ENCODE measurements at places on chromosomes 5 and 9.

GRCh38 chr9:36039121-36039520, 2.4 kb downstream of the RECK start:
- DNase-seq: no peak

GRCh38 chr5:109863752-109864151, 174.0 kb downstream of the MAN2A1 start:
- no peak for DNase-seq

DNA sequence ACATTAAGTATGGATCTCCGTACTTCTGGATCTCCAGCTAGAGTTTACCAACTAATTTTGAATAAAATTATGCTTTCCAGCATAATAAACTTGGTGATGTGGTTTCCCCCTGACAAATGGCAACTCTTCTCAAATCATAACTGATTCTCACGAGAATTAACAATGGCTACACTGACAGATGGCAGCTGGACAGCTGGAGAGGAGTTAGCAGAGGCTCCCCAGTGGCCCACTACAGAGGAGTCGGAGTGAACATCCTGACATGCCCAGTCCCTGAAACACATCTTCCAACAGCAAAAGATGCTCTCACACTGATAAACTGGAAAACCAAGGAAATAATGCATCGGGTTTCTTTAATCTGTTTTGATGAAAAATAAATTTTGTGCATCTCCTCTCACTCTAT, 239.6 kb downstream of the MAN2A1 start:
- DNase-seq: no peak

DNA sequence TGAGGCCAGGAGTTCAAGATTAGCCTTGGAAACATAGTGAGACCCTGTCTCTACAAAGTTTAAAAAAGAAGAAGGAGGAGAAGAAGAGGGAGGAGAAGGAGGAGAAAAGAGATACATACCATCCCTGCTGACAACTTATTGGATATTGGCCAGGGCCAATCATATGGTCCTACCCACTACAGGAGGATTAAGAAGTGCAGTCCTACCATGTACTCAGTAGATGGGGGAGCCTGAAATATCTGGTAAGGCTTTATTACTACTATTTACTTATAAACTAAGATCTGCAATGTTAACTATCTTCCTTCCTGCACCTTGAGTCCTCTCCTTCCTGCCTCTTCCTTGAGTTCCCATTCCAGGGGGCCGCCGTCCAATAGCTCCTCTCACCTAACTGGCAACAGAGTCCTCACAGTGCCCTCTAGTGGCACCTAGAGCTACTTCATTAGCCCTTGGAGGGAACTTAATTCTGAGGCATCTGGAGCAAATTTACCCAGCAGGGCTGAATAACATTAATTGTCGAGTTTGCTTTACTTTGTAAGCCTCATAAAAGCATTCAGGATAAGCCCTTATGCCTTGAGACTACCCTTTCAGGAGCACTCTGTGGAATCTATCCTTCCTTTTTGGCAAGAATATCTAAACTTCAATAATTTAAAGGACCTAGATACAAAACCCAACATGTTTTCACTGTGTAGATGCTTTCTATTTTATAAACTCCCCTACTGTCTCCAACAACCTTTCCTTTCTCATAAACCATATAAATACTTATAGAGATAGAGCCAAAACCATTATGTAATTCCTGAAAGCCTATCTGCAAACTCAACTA, 39.1 kb upstream of the RANBP6 start:
- peak; percentile 58 for DNase-seq

GRCh38 chr9:120104771-120105170, 475.2 kb downstream of the CDK5RAP2 start:
- no peak for DNase-seq

DNA sequence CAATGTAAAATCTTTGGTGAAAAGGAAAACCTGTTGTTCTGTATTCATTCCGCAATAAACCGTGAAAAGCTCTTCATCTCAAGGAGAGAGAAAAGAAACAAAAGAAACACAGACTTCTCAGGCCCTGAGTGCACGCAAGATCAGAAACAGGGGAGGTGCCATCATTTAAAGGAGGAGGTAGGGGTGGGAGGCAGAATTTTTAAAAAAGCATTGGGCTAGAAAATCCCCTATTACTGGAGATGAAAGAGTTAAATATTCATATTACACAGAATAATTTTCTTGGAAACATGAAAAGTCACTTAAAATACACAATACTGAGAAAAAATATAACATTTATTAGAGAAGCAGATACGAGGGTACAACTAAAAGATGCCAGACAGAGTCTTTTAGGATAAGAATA, 56.3 kb downstream of the USP20 start:
- no peak for DNase-seq

DNA sequence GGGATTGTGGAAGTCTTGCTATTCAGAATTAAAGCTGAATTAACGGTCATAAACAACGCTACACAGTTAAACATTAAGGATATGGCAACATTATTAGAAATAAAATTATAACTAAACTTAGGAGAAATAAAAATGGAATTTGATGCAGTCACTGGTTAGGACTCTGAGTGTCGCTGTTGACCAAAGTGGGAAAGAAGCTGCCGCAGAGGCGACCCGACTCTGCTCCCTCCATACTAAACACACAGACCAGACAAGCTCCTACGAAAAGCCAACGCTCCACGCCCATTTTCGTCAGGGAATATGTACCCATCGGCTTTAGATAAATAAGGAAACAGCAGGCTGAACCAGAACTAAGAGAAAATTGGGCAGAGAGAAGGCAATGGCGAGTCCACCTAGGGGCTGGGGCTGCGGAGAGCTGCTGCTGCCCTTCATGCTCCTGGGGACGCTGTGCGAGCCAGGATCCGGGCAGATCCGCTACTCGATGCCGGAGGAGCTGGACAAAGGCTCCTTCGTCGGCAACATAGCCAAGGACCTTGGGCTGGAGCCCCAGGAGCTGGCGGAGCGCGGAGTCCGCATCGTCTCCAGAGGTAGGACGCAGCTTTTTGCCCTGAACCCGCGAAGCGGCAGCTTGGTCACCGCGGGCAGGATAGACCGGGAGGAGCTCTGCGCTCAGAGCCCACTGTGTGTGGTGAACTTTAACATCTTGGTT, at the start of gene PCDHGA5:
TSS of gene PCDHGA5 (plus strand) at position 211 of the 709 bp plus-strand sequence. CDS start at position 380, 169 bp downstream.
- no peak for DNase-seq

DNA sequence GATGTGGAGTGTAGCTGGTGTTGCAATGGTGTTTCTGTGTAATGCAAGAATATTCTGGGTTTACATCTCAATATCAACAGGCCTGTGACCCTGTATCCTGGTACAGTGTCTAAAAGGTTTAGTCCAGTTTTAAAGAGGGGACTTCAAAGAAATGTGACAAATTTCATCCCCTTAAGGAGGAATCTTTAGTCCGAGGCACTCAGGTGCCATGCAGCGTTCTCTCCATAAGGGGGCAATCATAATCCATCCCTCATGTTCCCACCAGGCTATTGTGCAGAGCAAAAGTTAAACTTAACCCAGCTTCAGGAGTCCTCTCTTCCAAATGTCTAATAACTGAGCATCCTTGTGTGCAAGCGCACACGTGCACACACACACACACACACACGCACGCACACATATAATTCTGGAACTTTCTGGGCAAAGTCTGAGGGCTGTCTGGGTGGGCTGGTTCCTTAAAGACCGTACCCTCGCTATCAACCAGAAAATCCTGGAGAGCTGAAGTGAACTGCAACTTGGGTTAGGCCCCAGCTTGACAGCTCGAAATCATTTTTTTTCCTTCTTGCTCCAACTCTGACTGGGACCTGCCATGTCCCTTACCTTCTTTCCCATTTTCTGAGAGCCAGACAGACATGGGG, 46.0 kb downstream of the CRB2 start:
- DNase-seq: no peak

- DNase-seq: no peak
These were observed 97.9 kb downstream of the YIPF5 start for GRCh38 chr5:144072518-144072927.

DNA sequence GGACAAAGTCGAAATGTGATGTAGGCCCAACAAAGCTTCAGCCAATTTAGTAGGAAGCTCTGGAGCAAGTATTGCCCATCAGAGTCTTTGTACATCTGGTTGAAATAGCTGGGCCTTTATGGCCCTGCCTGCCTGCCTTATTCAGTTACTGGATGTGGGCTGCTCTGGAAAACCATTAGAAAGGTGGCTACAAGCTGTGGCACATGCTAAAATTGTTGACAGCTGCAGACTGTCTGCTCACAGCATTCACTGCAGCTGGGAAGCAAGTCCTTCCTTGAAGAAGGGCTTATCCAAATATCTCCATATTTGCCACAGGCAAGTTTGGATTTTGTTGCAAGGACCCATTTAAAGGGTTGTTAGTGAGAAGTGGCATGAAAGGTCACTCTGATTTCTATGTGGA, 24.4 kb downstream of the SMIM15 start:
- DNase-seq: no peak

DNA sequence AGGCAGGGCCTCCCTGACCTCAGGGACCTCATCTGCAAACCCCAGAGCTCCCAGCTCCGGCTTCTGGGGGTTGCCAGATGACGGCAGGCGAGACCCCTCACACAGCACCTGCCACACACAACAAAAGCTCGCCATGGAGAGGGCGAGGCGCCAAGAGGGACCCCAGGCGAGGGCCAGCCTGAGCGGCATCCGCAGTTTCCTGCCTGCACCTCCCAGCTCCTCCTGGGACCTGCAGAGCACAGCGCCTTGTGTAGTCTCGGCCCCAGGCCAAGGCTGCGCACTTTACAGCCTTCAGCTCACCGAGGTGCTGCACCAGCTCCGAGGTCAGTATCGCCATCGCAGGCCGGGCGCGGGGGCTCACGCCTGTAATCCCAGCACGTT, 82.4 kb upstream of the ADAMTS2 start:
- DNase-seq: no peak

- peak; percentile 87 for DNase-seq
These were observed 27.8 kb downstream of the SUB1 start for GRCh38 chr5:32613050-32613672.

DNA sequence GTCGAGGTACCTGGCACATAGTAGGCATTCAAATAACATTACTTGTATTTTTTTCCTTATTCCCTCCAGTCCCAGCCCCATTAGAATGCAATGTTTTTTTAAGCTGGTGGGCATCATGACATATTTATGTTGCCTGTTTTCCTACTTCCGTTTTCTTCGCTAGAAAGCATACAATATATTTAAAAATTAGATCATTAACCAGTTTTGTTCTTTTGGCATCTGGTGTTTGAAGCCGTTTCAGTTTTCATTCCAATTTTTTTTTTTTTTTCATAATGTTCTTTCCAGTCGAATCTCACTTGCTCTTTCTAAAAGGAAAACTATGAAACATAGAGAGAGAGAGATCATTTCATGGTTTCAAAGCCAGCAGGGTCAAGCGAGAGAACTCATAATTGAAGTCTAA, 228.3 kb upstream of the C9orf72 start:
- no peak for DNase-seq

DNA sequence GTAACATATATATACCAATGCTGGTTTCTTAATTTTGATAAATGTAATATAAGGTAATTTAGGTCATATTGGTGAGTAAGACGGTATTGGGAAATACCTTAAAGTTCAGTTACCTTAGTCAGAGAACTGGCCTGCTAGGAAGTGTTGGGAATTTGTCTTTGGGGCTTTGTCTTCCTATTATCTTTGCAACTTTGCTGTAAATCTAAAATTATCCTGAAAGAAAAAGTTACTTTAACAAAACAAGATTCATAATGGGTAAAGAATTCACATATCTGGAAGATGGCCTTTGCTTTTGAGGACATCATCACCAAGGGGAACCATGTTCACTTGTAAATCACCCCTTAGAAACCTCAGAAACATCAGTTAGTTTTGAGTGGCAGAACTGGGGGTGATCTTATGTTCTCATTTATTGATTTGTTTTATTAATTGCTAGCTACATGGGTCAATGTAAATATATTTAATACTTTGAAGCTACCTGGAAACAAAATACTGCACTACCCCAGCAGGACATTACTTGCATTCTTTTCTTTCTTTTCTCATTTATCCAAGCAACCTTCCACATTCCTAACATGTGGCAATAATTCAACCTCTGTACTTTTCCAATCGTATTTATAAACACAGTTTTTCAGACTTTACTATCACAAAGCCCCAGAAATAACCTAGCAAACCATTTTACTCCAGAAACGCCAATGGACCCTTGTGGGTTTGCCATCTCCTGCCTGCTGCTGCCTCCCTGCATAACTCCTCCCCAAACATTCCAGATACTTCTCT, 41.4 kb downstream of the GLIS3 start:
- DNase-seq: no peak

GRCh38 chr5:75306746-75307145, 30.3 kb upstream of the HMGCR start:
- no peak for DNase-seq

GRCh38 chr9:133400292-133400691, 17.5 kb downstream of the REXO4 start:
- DNase-seq: no peak

GRCh38 chr5:4104831-4105597, 509.4 kb downstream of the IRX1 start:
- no peak for DNase-seq

DNA sequence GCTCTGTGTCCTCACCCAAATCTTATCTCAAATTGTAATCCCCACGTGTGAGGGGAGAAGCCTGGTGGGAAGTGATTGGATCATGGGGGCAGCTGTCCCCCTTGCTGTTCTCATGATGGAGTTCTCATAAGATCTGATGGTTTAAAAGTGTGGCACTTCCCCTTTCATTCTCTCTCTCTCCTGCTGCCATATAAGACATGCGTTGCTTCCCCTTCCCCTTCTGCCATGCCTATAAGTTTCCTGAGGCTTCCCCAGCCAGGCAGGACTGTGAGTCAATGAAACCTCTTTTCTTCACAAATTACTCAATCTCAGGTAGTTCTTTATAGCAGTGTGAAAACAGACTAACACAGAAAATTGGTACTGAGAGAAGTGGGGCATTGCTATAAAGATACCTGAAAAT, 107.7 kb downstream of the DMAC1 start:
- DNase-seq: no peak

GRCh38 chr5:96076451-96076850, 114.8 kb upstream of the ELL2 start:
- DNase-seq: no peak

- no peak for DNase-seq
These were observed 134.8 kb downstream of the UGCG start for GRCh38 chr9:112031400-112031799.

DNA sequence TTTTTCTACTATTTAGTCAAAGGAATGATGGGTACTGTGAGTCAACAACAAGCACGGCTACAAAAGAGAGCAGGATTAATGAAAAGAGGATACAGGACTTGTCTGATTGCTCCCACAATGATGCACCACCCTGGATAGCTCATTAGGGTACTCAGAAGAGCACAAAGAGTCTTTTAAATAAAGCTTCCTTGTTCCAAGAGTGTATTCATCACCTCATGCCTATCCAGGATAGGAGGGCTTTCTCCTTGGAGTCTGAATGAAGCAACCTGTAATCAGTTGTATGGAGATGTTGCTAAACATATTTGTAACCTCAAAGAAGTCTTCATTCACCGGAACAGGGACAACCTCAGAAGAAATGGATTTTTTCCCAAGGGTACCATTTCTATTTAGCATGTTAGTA, 219.5 kb upstream of the TMEM161B start:
- no peak for DNase-seq

Measured in activated naive CD4-positive, alpha-beta T cell treated with Interleukin-2 at 50 U/mL for 16 hours (primary cell).